ENCODE measurements at places on chromosomes 16 and 17.

DNA sequence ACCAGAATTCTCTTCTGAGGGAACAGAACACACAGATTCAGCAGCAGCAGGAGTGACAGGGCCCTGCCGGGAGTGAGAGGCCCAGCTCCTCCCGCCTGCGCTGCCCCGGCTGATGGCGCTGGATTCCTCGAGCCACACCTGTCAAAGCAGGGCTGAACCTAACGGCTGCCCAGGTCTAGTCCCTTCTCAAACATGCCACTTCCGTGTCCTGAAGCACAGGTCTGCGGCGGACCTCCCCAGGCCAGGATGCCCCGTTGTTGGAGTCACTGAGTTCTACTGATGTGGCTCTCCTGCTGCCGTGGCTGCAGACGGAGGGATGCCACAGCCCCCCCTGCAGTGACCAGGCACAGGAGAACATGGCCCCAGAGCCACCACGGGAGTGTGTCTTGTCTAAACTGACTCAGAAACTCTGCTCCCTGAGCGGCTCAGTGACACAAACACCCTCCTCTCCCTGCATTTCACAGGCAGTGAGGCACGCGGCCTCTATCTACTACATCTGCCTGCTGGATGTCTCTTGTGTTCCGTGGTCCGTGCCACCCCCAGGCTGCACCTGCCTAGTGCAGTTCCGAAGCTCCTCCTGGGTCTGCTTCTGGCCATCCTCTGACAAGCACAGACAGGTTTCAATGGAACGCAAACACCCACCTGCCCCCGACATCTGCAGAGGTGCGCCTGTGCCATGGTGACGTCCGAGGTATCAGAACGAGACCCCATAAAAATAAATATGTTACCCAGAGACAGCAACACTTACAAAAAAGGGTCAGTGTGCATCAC lies 44.7 kb upstream of the DNAH17 start:
- DNase-seq: no peak

GRCh38 chr17:76968707-76969597 lies 100.7 kb downstream of the MGAT5B start:
- peak; percentile 86 for DNase-seq

DNA sequence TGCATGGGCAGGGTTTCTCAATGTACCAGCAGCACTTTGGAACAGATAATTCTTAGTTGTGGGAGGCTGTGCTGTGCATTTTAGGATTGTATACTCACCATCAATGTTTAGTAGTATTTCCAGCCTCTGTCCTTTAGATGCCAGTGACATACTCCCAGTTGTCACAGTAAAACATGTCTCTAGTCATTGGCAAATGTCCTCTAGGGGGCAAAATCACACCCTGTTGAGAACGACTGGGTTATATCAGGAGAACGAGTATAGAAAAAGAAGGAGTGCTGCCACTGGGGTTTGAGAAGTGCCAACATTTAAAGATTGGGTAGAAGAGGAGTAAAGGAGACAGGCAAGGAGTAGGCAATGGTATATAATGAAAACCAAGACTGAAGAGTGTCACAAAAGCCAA lies 37.9 kb upstream of the SMIM36 start:
- no peak for DNase-seq

- DNase-seq: no peak
Observed at GRCh38 chr16:69662901-69663300, 63.5 kb downstream of the NQO1 start.

- no peak for DNase-seq
Observed at GRCh38 chr16:73154063-73154870, 106.3 kb upstream of the ZFHX3 start.

DNA sequence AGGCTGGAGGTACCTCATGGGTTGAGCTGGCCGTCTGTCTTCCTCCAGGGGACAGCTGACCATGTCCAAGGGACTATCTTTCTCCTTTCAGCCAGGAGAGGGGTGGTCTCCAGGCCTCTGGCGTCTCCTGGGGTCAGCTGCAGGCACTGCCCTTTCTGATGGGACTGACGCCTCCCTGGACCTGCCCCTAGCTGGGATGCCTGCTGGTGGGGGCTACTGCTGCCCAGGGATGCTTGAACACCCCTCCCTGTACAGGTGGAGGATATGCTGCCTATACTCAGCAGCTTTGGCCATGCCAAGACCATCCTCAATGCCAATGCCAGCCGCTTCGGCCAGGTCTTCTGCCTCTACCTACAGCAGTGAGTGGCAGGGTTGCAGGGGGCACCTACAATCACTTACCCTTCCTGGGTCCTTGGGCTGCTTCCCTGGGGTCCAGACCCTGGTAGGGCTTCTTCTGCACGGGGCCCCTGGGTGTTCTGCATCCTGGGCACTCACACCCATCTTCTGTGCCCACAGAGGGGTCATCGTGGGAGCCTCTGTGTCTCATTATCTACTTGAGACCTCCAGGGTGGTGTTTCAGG lies 4.2 kb downstream of the MYO15B start:
- DNase-seq: no peak

DNA sequence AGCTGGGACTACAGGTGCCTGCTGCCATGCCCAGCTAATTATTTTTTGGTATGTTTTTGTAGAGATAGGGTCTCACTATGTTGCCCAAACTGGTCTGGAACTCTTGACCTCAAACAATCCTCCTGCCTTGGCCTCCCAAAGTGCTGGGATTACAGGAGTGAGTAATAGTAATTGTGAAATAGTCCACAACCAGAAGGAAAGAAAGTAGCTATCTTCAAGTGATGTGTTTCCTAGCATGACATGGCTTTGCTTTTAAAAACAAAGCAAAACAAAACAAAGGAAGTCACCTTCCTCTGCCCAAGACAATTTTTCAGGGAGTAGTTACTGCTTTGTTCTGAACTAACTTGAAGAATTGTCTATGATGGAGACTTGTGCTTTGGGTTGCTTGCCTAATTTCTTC lies 27.0 kb downstream of the ATP6V0A1 start:
- no peak for DNase-seq

- no peak for DNase-seq
Observed at GRCh38 chr17:62703261-62703775, 75.8 kb downstream of the MRC2 start.

All from NCI-H2227 treated with DMSO at 0.1 percent for 48 hours (cell line).